Stimulated activated CD8-positive, alpha-beta memory T cell treated with anti-CD3 and anti-CD28 coated beads, Interleukin-4, amount 100 ng/mL, for 24 hours (primary cell): ENCODE measurements at places on chromosomes 6 and 20.

- no peak for DNase-seq
Measured at GRCh38 chr6:44100088-44100550, 27.1 kb downstream of the MRPL14 start.

- no peak for DNase-seq
Measured at GRCh38 chr6:121590438-121590837, 155.0 kb downstream of the GJA1 start.

- DNase-seq: no peak
Measured at GRCh38 chr6:26276841-26277648, 88.0 kb upstream of the BTN3A2 start.

DNA sequence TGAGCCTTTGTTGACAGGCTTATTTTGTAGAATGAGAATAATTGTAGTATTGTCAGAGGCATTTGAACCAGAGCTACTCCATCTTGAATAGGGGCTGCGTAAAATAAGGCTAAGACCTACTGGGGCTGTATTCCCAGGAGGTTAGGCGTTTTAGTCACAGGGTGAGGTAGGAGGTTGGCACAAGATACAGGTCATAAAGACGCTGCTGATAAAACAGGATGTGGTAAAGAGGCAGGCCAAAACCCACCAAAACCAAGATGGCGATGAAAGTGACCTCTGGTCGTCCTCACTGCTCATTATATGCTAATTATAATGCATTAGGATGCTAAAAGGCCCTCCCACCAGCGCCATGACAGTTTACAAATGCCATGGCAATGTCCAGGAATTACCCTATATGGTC is 82.7 kb downstream of the PFDN4 start:
- no peak for DNase-seq

DNA sequence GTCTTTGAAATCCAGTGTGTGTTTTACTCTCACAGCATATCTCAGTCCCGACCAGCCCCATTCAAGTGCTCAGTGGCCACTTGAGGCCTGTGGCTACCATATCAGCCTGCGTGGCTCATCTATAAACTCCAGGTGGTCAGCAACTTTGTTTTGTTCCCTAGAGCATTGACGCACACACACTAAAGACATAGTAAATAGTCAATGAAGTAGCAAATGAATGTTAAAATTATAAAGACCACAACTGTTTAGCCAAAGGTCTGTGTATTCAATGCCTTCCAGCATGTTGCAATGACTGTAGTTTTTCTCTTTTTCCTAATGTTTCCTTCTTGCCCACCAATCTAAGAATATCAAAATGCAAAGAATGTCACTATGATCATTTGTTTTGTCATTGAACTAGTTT is 238.2 kb upstream of the ZNF217 start:
- DNase-seq: no peak

DNA sequence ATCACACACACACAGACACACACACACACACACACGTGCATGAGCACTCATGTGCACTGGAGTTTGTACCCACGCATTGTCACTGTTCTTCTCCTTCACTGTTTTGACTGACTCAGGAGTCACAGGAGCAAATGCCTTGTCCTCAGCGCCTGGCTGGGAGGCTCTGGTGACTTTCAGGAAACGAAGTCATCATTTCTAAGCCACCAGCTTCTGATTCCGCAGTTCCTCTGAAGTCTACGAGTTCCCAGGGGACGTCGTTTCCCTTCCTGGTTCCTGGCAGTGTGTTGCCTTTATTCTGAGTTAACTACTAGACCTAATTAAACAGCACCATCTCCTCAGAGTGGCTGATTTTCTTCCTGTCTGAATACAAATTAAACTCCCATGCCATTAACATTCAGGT is 82.2 kb upstream of the PMEPA1 start:
- no peak for DNase-seq

DNA sequence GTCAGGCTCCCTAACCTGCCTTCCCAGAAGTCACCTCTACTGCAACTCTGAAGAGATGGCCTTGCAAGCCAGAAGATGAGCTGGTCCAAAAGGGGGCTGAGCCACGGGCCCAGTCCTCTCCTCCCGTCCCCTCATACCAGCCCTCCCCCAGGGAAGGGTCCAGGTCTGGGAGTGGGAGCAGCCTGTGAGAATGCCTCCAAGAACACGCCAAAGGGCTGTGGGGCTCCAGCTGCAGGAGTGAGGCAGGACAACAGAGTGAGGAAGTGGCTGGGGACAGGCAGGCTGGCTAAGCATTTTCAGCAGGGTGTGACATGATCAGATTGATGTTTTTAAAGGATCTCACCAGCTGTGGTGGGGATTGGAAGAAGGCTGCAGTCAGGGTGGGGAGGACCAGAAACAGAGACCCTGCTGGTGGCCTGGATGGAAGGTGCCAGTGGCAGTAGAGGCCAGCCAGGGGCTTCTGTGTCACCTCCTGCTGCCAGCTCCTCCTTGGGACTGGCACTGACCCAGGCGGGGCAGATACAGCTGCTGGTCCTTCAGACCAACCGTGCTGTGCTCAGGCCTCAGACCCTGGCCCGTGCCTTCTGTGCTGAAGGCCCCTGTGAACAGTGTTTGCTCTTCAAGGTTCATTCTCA is 257.6 kb downstream of the NRN1 start:
- DNase-seq: no peak

GRCh38 chr20:45484676-45485075 is 15.1 kb downstream of the WFDC2 start:
- no peak for DNase-seq
